ENCODE measurements at places on chromosomes 2 and 18.

DNA sequence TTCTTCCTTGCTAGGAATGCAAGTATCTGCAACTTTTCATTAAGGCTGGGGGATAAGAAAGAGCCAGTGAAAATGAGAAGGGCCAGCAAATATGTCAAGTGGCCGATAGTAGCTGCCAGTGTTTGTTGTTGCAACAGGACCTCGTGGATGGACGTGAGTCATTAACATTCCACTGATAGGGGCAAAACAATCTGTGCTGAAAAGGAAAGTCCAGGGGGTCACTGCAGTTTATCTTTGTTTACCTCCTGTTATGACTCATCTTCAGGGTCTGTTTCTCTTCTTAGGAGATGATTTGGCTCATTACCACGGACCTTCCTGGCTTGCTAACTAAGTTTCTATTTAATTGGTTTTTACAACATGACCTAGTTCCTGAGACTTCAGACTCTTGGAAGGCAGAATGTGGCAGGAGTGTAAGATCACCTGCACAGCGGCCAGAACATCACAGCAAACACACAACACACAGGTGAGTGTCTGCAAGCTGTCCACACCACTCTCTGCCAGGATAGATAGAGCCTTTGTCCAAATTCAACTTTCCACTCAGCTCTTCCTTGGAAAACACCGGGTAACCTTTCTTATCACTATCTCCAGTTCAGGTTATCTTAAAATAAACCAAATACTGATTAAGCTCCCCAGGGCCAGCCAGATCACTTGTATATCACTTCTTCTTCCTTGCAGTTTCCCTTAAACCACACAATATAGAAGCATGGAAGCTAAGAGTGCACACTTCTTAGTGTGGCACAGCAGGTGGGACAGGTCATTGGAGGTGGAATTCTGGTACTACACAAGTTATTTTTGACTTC lies 157.5 kb upstream of the LMAN1 start:
- no peak for DNase-seq

DNA sequence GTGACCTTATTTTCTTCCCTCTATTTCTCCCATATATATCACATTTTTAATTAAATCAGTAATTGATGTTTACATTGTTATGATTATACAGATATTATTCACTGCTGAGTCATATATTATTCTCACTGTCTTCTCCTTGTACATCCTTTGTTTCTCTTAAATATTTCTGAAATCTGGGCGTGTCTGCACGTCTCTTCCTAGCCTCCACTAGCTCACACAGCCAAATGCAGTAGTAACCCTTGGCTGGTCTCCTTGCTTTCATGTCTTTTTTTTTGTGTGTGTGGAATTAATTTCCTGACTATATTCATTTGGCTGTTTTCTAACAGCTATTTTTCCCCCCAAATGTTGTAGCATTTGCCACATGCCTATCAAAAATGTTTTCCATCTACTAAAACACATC lies 15.8 kb downstream of the CCNYL1 start:
- DNase-seq, result no peak

- DNase-seq, result no peak
These were observed 10.0 kb downstream of the HK2 start for GRCh38 chr2:74843899-74844298.

DNA sequence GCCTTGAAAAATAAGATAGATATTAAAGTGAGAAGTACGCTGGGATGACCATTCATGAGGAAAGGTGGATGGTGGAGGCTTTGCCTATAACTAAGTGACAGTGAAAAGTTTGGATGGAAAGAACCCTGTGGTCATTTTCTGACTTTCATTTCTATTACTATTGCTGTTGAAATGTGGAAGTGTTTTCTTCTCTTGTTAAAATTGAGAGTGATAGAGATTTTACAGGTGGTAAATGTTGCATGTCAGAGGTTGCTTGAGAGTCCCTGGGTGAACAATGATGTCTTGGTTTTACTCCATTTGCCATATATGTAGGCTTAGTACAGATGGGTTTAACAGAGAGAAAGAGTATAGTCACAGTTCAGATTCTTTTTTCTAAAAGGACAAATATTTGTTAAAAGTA lies 18.4 kb downstream of the NCOA1 start:
- DNase-seq, result no peak

GRCh38 chr18:79071503-79072210 lies 2.5 kb downstream of the ATP9B start:
- no peak for DNase-seq

DNA sequence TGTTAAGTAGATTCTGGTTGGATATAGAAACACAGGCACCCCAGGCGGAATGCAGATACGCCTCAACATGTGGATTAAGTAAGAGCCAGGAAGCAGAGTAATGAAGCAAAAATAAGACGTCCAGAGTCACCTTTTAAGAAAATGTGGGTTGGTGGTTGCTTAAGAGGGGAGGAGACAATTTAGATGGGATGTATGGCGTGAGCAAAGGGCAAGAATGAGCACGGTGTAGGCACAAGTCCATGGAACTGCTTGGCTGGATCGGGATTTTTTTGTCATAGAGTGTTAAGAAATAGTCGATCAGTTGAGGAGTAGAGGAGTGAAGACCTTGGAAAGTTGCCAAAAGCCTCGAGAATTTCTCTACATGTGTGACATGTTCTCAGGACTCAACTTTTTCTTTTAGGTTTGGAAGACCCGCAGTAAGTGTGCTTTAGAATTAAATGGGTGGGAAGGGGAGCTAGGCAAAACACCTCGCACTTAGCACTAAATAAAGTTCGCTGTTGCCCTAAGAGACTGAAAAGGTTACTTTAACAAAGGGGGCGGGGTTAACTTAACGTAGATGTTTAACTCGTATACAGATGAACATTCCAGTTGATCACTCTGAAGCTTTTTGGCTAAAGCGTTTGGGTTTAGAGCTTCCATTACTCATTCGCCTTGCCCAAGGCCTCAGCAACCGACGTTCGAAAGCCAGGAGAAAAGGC lies 716 bp upstream of the SLC39A10 start:
- DNase-seq, result no peak

GRCh38 chr2:1717113-1717512 lies 27.2 kb downstream of the PXDN start:
- no peak for DNase-seq

DNA sequence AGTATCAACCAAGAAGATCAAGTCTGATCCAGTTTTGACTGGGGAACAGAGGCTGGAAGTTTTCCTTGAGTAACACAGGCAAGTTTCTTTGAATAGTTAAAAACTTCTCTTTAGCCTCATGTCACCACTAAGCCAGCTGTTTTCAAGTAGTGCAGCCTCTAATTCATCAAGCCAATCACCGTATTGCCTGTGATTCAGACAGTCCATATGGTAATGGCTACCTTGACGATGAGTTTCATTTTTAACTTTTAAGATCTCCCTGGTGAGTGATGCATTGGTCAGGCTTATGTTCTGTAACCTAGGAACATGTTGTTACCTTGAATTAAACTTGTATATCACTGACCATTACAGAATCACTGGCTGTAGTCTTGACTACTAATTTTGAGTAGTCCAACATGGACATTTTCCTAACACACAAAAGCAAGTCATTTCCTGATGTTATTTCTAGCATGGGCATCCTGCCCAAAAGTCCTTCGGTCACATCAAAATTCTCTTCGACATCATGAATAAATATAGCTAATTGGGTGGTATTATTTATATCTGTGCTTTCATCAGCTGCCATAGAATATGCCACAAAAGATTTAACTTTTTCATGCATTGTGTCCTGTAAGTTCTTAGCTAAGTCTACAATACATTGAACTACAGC lies 238.8 kb upstream of the GCFC2 start:
- DNase-seq, result no peak

GRCh38 chr2:13128139-13128538 lies 411.4 kb downstream of the TRIB2 start:
- no peak for DNase-seq

DNA sequence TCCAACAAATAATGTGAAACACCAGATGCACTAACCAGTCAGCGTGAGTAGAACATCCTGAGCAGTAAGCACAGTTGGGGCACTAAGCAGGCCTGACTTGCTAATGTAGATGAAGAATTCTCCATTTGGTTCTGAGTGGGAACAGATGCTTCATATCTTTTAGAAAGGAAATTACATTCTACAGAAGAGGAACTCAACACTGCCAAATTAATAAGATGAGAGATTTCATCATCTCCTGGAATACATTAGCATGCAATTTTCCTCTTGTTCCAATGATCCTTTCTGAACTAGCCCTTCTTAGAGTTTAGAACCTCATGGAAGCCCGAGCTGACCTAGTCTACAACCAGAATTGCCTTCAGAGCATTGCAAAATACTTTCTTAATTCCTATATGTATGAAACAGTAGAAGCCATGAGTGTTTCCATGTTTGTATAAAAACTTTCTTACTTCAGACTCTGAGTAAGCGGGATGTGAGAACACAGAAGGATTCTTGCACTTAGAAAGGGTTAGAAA lies 34.8 kb downstream of the COL5A2 start:
- no peak for DNase-seq
